ENCODE measurements at places on chromosomes 1 and 21.

GRCh38 chr1:125064481-125064880 is 3879.7 kb downstream of the SRGAP2C start:
- no peak for DNase-seq

DNA sequence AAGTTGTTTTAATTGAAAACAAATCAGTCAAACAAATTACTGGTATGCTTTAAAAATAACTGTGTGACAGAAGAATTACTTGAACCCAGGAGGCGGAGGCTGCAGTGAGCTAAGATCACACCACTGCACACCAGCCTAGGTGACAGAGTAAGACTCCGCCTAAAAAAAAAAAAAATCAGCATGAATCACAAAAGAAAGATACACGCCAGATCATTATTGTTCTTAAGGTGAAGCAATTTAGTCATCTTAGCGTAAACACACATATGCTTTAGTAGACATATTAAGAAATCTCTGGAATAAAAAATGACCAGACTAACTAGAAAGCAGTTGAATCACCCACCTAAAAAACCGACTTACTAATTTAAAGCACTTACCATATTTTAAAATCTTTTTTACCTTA is 20.2 kb downstream of the RERE start:
- no peak for DNase-seq

GRCh38 chr1:110520827-110521226 is 1.9 kb upstream of the KCNA10 start:
- DNase-seq: no peak

DNA sequence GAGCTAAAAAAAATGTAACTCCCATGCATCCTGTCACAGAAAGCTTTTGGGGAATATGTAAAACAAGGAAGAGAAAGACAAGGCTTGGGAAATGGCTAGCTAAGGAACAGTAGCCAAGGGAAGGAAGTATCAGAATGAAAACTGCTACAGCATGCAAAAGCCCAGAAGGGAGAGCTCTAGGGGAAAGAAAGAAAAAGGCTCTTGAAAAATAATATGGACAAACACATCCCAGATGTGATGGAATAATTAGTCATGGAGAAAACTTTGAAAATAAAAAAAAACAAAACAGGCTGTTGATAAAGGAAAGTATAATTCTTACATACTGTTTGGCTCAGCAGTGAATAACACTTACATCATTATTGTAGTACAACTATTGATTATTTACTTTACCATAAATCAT is 47.9 kb upstream of the VCAM1 start:
- no peak for DNase-seq

DNA sequence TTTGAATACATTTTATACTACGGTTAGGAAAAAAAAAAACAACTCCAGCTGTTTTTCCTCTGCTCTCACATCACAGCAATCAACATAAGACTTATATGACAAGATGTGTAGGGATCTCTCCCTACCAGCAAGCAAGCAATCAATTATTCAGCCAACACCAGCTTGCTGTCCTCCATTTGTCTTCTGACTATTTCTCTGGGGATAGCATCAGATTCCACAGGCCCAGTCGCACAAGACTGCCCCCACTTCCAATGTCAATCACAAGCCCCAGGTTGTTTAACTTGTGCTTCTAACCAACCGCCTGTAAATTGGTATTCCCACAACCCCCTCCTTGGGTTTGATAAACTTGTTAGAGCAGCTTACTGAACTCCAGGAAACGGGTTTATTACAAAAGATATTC is 873.1 kb upstream of the TMPRSS15 start:
- DNase-seq: no peak

GRCh38 chr1:114558544-114558943 is 22.9 kb downstream of the BCAS2 start:
- peak; percentile 5 for DNase-seq

DNA sequence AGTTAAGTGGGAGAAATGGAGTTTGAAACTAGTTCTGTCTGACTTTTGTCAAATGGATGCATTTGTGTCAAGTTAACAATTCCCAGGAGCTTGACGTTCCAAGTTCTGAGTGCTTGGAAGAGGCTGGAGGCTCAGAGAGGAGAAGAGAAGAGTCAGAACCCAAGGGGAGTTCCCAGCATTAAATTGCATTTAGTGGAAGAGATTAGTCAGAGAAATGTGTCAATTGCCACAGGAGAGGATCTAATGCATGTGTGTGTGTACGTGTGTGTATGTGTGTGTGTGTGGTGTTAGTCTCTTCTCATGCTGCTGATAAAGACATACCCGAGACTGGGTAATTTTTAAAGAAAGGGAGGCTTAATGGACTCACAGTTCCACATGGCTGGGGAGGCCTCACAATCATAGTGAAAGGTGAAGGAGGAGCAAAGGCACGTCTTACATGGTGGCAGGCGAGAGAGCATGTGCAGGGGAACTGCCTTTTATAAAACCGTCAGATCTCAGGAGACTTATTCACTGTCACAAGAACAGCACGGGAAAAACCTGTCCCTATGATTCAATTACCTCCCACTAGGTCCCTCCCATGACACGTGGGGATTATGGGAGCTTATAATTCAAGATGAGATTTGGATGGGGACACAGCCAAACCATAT is 101.5 kb upstream of the TMEM51 start:
- DNase-seq: no peak

GRCh38 chr21:17783481-17784179 is 35.5 kb downstream of the C21orf91 start:
- no peak for DNase-seq

All from A549 (cell line).